ENCODE measurements at places on chromosomes 16 and 17. TPM values are rescaled to one million over a fixed set of nuclear protein-coding genes. Genes with fewer than 3 reads are reported as not detected.
A peak's percentile ranks its signal among the peaks of the same experiment; 100 is the strongest.

DNA sequence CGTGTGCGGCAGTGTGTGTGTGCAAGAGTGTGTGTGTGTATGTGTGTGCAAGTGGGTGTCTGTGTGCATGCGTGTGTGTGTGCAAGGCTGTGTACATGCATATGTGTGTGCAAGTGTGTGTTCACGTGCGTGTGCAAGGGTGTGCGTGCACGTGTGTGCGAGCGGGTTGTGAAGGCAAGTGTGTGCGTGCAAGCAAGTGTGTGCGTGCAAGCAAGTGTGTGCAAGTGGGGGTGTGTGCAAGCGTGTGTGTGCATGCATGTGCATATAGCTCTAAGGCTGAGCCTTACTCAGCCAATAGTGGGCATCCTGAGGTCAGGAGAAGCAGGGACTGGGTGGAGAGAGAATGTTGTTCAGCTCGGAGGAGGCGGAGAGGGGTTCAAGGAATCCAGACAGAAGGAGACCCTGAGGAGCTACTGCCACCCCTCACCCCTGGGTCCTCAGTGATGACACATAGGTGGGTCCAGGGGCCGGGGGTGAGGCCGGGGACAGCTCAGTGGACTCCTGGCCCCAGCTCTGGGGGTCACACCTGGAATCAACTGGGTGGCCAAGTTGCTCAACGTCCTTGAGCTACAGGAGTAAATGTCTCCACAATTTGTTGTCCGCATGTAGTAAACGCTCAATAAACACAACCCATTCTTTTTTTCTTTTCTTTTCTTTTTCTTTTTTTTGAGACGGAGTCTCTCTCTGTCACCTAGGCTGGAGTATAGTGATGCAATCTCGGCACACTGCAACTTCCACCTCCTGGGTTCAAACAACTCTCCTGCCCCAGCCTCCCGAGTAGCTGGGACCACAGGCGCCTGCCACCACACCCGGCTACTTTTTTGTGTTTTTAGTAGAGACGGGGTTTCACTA is 1.8 kb downstream of the PRR29 start:
- DNase-seq, result peak; percentile 34

- DNase-seq, result no peak
These were observed 11.4 kb upstream of the HOXB9 start for GRCh38 chr17:48637323-48638260.

GRCh38 chr17:19457830-19458271 is 46.8 kb downstream of the RNF112 start:
- no peak for DNase-seq

- peak; percentile 38 for DNase-seq
These were observed 8.5 kb upstream of the ANKRD11 start for GRCh38 chr16:89498839-89499238.

GRCh38 chr17:2418572-2418971 is 17.7 kb upstream of the MNT start:
- DNase-seq, result no peak

DNA sequence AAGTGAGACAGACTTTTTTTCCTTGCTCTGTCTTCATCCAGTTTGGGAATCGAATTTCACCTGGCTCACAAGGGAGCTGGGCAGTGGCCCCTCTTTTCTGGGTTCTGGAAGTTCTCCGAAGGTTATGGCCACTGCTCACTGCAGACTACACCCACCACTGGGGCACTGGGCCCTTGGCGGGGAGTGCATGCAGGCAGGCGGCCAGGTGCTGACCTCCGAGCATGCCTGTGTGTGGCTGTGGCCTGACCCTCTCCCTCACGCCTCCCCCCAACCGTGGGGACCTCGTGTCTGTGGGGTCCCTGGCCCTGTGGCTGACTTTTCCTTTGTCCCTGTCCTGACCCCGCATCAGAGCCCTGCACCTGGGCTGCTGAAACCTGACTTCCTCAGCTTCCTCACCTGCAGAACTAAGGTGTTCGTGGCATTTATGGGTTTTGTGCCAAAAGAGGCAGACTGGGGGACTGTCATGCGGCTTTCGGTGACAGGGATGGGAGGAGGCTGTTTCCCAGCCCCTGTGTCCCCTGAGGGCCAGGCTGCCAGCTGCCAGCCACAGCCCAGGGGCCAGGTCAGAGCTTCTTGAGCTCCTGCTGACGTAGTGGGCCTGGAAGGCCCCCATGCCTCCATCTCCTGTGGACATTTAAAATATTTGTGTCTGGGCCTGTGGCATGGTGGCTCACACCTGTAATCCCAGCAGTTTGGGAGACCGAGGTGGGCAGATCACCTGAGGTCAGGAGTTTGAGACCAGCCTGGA is 21.4 kb downstream of the ASPSCR1 start:
- DNase-seq, result no peak

- DNase-seq, result no peak
These were observed 63.7 kb upstream of the NLK start for GRCh38 chr17:27978689-27979175.

GRCh38 chr16:17346621-17347569 is 123.9 kb downstream of the XYLT1 start:
- DNase-seq, result no peak

GRCh38 chr17:9108146-9108545 is 86.8 kb downstream of the NTN1 start:
- DNase-seq, result no peak

- DNase-seq, result no peak
These were observed 71.7 kb upstream of the PMFBP1 start for GRCh38 chr16:72243621-72244020.

Gene CACNG5
- total RNA-seq, result not detected

Gene RTN4RL1
- total RNA-seq, result 3.4 TPM

Gene TMEM88
- total RNA-seq, result 32.4 TPM

Gene YPEL3
- total RNA-seq, result 64.1 TPM

Gene KRTAP4-4
- total RNA-seq, result not detected

Gene HBZ
- not detected for total RNA-seq
